ENCODE measurements at places on chromosomes 5 and 9. TPM values are rescaled to one million over a fixed set of nuclear protein-coding genes. Genes with fewer than 3 reads are reported as not detected.

- no peak for DNase-seq
Measured at GRCh38 chr9:116451500-116452115, 235.5 kb upstream of the TRIM32 start.

DNA sequence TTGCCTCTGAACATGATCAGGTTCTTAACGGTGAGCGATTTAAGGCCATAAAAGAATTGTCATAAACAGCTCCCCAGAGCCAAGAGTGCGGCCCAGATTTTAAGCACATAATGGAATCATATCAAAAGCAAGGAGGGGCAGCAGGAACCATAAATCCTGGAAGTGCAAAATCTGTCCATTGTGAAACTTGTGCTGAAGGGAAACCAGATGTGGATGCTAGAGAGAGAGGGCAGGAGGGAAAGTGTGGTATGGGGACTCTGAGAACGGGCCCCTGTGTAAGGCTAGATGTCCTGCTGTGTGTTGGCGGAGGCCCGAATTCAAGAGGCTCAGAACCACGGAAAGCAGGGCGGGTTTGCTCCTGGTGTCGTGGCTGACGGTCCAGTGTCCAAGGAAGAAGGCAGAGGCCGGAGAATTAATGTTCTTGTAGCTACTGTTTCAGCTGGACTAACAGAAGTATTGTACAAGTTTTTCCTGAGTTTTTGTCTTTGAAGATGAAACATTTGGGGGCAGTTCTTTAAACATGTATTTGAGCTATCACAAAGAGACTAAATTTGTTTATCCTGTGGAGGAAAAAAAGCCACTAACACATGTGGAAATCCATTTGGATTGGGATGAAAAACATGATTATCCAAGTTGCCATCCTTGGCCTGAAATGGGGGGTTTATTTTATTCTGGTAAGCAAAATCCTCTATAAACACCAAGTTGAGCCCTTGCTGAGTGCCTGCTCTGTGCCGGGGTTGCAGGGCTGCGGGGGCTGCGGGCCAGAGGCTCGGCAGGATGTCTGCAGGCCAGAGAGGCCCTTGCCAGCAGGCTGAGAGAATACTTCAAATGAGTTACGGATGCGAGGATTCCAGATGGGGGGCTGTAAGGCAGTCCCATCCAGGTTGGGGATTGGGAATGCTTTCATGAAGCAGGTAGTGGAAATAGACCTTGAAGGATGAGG, 9.2 kb upstream of the CXCL14 start:
- DNase-seq = no peak

- DNase-seq = no peak
Measured at GRCh38 chr5:98529321-98529720, 244.1 kb upstream of the RGMB start.

- no peak for DNase-seq
Measured at GRCh38 chr9:22469928-22470544, 23.4 kb downstream of the DMRTA1 start.

- DNase-seq = no peak
Measured at GRCh38 chr9:110807956-110808598, 139.5 kb downstream of the MUSK start.

DNA sequence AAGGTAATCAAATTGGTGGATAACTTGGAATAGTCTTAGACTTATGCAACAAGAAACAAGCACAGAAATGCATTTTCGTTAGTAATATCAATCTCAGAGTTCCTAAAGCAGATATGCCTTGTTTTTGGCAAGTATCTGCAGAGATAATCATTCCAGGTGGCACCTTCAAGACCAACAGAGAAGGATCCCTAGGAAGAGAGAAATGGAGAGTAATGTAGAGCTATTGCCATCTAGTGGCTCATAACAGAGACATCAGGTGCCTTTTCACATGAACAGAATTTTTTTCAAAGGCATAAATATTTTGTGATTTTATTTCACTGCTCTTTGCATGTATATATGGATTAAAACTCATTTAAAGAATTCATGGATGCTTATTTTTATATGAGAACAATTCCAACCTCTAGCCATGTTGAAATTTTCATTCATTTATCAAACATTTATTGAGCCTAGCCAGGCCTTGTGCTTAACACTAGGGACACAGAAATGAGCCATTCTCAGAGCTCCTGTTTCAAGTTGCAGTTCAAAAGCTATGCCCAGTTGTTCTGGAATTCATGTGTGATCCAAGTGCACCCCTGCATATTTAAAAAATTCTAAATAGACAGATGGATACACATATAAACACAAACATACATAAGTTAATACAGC, 117.5 kb upstream of the OR13F1 start:
- peak; percentile 23 for DNase-seq

- DNase-seq = no peak
Measured at GRCh38 chr9:134521817-134522501, 119.6 kb upstream of the COL5A1 start.

DNA sequence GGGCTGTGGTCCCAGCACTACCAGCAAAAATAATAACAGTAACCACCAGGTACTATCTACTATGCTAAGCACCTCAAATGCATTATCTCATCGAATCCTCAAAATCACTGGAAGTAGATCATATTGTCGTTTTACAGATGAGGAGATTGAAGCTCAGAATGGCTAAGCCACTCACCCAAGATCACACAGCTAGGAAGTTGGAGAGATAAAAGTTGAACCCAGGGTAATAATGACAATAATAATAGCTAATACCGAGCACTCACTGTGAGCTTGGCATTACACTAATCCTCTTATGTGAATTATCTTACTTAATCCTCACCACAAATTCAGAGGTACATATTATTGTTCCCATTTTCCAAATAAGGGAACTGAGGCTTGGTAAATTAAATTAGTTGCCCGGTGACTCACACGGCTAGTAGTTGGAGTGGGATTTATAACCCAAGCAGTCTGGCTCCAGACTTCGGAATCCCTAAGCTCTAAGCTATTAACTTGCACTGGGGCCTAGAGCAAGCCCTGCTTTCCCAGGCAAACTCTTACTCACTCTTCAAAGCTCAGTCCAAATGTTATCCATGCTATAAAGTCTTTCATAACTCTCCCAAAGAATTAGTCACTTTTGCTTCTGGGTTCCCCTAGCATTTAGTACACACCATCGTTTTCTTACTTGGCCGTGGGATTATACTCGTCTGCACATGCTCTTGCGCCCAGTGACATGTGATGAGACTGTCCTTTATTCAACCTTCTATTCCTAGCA, 3.8 kb downstream of the ARSI start:
- DNase-seq = no peak

- DNase-seq = no peak
Measured at GRCh38 chr9:1400983-1401382, 350.8 kb downstream of the DMRT2 start.

DNA sequence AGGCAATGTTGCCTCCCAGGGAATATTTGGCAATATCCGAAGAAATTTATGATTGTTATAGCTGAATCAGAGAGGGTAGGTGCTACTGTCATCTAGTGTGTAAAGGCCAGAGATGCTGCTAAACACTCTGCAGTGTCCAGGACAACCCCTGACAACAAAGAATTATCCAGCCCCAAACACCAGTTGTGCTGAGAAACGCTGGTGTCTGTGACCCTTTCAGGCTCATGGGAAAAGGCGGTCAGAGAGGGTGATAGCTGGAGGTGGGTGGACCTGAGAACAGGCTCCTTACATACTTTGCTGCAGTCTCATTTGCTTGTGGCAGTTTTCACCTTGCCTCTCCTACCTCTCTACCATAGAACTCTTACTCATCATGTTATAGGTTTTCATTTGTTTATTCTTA, 295.3 kb upstream of the DMRT1 start:
- DNase-seq = no peak

DNA sequence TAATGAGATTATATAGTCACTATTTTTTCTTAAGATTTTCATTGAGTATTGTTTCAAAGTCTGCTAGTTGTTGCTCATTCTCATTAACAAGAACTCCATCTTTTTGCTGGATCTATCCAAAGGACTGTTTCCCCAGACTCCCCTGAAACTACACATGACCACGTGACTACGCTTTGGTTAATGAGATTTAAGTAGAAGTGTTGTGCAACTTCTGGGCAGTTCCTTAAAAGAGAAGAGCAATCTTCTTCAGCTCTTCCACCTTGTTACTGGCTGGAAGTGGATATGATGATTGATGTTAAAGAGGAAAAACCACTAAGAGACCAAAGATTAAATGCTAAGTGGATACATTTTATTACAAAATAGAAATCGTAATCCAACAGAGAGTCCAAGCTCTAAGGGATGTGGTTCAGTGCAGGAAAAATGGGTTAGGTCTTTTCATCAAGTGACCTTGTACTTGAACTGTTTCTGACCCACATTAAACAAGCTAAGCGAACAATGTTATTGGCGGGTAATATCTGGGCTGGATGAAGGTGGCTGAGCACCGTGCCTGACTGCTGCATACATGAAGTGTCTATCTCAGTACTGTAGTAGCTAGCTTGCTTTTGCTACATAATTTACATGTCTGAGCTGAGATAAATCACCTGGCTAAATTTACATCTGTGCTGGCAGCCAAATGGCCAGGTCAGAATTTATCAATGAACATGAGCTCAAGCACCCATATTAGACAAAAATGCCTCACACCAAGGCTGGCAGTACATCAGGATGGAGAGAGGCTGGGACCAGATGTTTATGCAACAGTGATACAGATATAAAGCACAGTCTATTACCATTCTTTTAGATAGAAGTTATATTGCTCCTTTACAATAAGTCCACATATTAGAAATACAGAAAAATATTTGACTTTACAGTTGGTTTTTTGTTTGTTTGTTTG, 7.5 kb upstream of the CTNNAL1 start:
- DNase-seq = no peak

DNA sequence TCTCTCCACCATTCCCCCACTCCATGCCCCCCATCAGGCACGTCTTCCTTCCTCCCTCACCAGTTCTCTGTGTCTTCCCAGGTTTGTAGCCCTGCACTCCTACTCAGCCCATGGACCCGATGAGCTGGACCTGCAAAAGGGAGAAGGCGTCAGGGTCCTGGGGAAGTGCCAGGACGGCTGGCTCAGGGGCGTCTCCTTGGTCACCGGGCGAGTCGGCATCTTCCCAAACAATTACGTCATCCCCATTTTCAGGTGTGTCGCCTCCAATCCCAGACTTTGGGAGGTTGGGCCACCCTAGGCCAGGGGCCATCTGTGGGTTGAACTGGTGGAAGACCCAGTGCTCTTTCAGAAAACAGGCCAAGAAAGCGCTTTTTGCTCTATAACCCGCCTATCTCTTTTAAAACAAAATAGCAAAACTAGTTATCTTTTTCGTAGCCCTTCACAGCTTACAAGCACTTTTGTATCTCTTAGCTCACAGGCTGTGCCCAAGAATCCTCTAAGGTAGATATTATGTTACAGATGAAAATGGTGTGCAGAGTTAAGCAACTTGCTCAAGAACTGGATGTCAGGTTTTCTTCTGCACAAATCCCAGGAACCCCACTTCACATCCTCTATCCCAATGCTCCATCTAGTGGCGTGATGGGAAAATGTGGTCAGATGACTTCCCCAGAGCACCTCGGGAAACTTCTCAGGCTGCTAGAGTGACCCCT, 56.2 kb downstream of the PLAC8L1 start:
- peak; percentile 4 for DNase-seq

DNA sequence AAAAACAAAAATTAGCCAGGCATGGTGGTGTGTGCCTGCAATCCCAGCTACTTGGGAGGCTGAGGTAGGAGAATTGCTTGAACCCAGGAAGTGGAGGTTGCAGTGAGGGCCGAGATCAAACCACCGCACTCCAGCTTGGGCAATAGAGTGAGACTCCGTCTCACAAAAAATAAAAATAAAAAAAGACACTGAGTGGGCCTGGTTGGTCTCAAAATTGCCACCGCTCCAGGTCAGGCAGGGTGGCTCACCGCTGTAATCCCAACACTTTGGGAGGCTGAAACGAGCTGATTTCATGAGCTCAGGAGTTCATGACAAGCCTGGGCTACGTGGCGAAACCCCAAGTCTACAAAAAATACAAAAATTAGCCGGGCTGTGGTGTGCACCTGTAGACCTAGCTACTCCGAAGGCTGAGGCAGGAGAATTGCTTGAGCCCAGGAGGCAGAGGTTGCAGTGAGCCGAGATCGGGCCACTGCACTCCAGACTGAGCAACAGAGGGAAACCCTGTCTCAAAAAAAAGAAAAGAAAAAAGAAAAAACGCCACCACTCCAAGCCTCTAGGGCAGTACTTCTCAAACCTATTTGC, 1.8 kb downstream of the STK10 start:
- no peak for DNase-seq

GRCh38 chr9:72145733-72146505, 3.3 kb upstream of the GDA start:
- no peak for DNase-seq

- DNase-seq = no peak
Measured at GRCh38 chr5:78287833-78288232, 6.7 kb downstream of the AP3B1 start.

KCNN2 gene
- 56.4 TPM for total RNA-seq

QRFP gene
- total RNA-seq = not detected

C9 gene
- total RNA-seq = not detected

SH3TC2 gene
- total RNA-seq = 2.6 TPM

ZNF454 gene
- 13.9 TPM for total RNA-seq

Data from cerebellum (tissue), 4 donors.